ENCODE measurements at places on chromosomes 4 and X.

DNA sequence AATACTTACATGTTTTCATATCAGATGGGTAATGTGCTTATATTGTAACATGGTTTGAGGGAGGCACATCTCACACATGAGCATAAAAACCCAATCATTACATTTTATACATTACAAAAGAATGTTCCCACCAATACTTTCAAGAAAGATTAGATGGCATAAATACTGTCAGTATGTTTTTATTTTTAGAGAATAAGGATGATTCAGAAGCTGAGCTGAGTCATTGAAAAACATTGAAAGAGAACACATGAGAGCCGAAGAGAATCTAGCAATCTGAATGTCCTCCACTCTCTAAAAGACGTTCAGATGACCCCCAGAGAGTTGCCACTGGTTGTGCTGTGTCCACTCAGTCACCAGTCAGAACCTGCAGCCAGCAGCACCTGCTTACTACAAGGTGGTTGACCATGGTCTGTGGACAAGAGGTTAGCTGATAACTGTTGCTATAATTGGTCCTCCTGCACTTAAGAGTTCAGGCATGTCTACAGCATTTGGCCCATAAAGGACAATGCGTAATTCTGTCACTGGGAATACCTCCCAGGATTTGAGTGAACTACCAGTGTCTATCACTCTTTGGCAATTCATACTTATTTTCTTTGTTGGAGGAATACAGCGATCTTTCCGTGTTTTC, 382.2 kb upstream of the IGFBP7 start:
- no peak for DNase-seq

- DNase-seq: no peak
Observed at GRCh38 chrX:110432906-110433215, 74.2 kb downstream of the RTL9 start.

GRCh38 chr4:53137468-53137867, 228.4 kb downstream of the SCFD2 start:
- DNase-seq: no peak

GRCh38 chr4:42653626-42654560, 3.0 kb downstream of the ATP8A1 start:
- no peak for DNase-seq

Data from AG09309 (cell line).